ENCODE measurements at places on chromosomes 1 and 21.

DNA sequence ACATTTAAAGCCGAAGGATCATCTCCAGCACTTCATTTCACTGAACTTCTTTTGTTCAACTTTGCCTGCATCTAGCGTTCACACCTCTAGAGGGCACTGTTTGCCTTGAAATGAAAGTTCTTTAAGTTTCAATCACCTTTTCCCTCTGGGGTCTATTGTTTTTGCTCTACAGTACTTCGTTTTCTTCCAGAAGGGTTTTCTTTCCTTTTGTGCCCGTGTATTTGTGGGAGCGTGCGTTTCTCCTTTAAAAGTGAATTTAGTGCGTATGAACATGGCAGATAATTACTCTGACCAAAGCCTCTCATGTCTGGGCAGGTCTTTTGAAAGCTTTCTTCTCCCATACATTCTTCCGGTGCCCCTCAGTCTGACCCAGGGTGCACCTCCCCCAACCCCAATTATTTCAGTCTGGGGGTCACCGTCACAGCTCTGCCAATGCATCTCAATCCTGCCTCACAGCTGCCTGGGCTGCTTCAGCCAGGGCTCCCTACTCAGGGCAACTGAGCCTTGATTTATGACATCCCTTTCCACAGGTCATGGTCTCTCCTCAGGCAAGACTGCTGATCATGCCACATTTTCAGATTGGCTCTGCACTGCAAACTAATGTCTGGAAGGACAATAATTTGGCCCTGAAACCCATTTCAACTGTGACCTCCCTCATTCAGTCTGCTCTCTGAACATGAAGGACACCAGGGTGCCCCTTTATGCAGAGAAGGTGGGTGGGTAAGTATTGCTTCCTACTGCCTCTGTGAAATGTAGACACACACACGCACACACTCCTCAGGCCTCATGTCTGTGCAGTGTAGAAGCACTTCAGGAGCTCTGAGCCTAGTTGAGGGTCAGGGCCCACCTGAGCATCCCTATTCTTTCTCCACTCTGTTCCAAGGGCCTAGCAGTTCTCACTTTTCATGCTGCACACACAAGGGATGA lies 88.6 kb downstream of the NUF2 start:
- peak; percentile 76 for DNase-seq

DNA sequence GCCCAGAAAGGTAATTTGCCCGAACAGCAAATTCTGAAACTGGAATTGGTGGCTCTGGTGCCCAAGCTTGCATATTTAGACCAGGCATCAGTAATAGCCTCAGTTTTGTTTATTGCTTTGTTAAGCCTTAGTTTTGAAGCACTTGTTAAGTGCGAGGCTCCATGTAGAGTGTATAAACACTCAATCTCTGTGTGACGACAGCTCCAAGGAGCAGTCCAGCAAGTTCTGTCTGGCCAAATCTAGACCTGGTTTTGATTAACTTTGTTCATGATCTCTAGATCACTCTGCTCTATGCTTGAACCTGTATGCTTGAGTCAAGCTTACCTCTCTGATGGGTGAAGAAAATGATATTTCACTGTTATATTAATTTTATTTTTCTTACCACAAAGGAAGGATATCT lies 37.4 kb downstream of the DOP1B start:
- no peak for DNase-seq

GRCh38 chr1:64875606-64876005 lies 90.7 kb downstream of the JAK1 start:
- DNase-seq, result no peak

DNA sequence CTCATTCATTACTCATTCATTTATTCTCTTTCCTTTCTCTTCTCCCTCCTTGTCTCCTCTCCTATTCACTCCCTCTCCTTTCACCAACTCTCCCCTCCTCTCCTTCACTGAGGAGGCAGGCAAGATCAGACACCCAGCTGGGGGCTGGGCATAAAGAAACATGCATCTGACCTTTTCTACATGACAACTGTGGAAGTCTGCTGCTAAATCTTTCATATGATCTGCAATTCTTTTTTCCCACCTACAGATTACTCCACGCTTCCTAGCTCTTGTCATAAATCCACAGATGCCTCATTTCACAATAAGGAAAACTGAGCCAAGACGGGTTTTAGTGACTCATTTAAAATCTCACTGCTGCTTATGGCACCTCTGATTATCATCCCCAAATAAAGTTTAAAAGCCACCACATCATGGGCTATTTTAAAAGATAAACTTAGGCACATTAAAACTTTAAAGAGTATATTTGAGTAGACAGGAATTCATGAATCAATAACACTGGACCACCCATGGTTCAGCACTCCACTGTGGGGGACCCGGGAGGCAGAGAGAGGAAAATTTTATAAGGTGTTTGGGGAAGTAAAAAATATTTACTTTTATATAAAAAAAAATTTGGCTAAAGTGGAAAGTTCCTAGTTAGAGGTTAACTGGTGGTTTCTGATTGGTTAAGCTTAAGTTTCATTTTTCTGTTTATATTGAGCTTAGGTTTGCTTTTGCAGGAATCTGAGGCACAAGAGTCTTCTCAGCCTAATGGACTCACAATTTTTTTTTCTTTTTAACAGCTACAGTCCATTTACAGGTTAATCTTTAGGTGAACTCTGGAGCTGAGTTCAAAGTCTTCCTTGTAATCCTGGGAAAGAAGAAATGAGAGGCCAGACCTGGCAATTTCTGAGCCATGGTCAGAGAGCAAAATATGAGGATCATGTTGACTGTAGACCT lies 55.8 kb upstream of the DNAH14 start:
- DNase-seq, result no peak

- peak; percentile 5 for DNase-seq
Observed at GRCh38 chr1:46549697-46550681, 1.5 kb downstream of the KNCN start.
